ENCODE measurements at places on chromosomes 2 and 18. TPM values are rescaled to one million over a fixed set of nuclear protein-coding genes. Genes with fewer than 3 reads are reported as not detected.
A peak's percentile ranks its signal among the peaks of the same experiment; 100 is the strongest.

Gene TBR1
- not detected for total RNA-seq

Gene CCDC68
- total RNA-seq: 2.2 TPM

Gene ANKRD30B
- total RNA-seq: not detected

Gene PARD3B
- 7.0 TPM for total RNA-seq

Gene SGPP2
- total RNA-seq: 0.20 TPM

Gene POLR1A
- 45.2 TPM for total RNA-seq

Gene RALBP1
- 57.5 TPM for total RNA-seq

Gene RIT2
- not detected for total RNA-seq

DNA sequence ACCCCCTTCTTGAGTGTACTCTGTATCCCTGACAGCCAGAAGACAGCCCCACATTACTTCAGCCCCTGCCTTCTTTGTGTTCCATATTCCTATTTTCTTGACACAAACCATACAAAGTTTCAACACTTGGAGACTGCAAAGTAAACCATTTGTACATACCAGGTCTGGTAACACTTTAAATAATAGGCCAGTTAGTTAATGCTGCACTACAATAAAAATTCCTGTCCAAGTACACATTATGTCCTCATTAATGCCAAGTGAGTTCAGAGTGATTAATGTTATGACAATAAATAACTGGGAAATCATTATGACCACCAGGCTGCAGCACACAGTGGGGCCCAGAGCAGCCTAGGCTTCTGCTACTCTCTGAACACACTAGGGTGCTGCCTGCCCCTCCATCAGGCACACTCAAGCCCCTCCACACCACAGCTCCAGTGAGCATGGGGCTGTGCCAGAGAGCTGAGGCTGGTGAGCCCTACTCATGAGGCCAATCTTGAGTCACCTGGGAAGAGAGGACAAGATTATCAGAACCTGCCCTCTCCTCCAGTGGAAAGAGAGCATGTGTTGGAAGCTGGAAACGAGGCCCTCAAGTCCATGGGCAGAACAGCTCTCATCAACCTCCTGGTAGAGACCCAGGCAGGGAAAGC is 138.7 kb downstream of the TTC32 start:
- H3K4me1 ChIP-seq: peaks cover 8% of the 10 kb centered on the region
- H3K27me3 ChIP-seq: no peaks in the 10 kb centered on the region
- no peak overlapping the region for H3K4me3 ChIP-seq
- H3K36me3 ChIP-seq: no peaks in the 10 kb centered on the region

DNA sequence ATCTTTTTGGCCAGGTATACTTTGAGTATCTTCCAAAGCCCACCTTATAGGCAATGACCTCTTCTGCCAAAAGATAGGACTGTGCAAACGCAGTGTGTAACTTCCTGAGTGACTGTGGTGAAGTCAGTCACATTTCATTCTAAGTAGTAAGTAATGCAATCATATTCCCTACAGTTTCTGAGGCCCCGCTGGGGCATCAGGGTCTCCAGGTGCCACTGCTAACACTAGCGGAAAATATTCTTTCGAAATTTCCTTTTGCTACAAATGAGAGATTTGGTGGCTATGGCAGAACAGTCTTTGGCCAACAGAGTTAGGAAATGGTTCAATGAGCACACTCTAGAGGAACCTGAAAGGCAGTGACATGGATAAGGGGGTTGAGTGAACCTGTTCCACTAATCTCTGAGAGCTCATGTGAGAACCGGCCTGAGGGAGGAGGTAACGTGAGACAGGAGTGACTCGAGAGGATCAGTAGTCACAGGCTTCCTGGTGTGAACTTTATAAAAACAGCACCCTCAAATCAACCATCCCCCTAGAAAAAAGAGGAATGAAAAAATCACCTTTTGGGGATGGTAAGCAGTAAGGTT is 102.6 kb upstream of the LPIN2 start:
- no peak for DNase-seq
- no peak overlapping the region for H3K27ac ChIP-seq
- H3K27me3 ChIP-seq: no peaks in the 10 kb centered on the region

- no peaks in the 10 kb centered on the region for H3K4me1 ChIP-seq
- H3K27ac ChIP-seq: no peak overlapping the region
- no peak for DNase-seq
Measured at GRCh38 chr2:29334706-29335105, 219.5 kb downstream of the CLIP4 start.

GRCh38 chr2:240462073-240462706 is 26.7 kb downstream of the GPC1 start:
- H3K4me3 ChIP-seq: no peak overlapping the region
- H3K27me3 ChIP-seq: no peaks in the 10 kb centered on the region
- peaks cover 7% of the 10 kb centered on the region for H3K36me3 ChIP-seq
- H3K4me1 ChIP-seq: no peaks in the 10 kb centered on the region
- DNase-seq: no peak
- H3K27ac ChIP-seq: no peak overlapping the region

DNA sequence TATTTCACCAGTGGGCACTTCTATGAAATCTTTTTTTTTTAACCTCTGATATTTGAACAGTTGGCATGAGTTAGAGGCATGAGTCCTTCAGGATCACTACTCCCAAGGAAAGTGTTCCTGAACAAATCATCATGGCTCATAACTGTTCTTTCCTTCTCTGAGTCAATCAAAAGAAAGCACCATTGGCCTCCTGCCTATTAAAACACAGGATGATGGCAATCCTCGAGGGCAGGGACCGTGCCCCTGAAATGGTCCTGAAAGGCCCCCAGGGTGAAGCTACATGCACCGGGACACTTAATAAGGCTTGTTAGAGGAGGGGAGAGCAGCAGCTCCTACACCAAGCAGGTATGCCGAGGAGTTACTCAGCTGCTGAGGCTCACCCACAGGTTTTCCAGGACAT is 43.5 kb downstream of the SLC14A2 start:
- no peaks in the 10 kb centered on the region for H3K27me3 ChIP-seq
- H3K4me3 ChIP-seq: no peak overlapping the region

DNA sequence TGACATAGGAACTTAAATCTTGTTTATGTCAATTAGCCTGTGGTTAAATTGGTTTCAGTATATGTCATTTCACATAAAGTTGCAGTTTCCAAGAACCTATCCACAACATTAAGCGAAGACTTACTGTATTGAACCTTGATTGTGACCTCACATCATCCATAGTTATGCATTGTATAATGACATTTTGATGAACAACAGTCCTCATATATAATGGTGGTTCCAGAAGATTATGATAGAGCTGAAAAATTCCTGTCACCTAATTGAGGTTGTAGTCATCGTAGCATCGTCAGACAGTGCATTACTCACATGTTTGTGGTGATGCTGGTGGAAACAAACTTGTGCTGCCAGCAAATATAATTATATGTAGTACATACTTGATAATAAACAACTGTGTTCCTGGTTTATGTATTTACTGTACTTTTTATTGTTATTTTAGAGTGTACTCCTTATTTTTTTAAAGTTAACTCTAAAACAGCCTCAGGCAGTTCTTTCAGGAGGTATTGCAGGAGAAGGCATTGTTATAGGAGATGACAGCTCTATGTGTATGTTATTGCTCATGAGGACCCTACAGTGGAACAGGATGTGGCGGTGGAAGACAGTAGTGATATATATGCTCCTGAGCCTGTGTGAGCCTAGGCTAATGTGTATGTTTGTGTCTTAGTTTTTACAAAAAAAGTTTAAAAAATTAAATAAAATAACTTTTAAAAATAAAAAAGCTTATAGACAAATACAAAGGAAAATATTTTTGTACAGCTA is 56.6 kb downstream of the UBE2E3 start:
- no peak overlapping the region for H3K4me3 ChIP-seq
- DNase-seq: peak; percentile 85
- H3K27ac ChIP-seq: peak overlapping the region; percentile 70
- peaks cover 18% of the 10 kb centered on the region for H3K4me1 ChIP-seq
- no peaks in the 10 kb centered on the region for H3K36me3 ChIP-seq
- no peaks in the 10 kb centered on the region for H3K27me3 ChIP-seq

- no peaks in the 10 kb centered on the region for H3K27me3 ChIP-seq
- peak; percentile 82 for DNase-seq
- H3K36me3 ChIP-seq: no peaks in the 10 kb centered on the region
- no peaks in the 10 kb centered on the region for H3K4me1 ChIP-seq
- no peak overlapping the region for H3K4me3 ChIP-seq
Measured at GRCh38 chr2:226524381-226524843, 275.2 kb downstream of the IRS1 start.

DNA sequence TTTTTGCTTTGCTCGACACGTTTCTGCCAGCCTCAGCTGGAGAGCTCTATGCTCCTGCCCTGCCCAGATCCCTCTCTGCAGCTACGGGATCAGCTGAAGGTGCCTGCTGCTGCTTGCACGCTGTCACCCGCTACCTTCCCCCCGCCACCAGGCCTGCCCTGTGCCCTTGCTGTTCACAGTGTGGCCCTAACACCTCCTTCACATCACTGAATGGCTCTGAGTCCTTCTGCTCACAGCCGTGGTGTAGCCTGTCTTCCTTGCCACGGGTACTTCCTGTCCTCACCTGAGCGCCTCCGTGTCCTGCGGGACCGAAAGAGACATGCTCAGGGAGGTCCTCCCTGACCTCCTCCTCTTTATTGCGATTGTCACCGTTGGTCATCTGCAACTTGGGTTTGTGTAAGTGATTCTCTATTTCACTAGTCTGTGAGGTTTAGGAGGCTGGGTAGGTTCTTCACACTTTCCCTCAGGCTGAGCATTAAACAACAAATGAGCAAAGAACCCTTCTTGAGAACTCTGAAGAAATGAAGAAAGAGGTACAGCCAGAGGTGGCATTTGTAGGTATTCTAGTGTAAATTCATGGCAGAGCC is 127.5 kb downstream of the NCK2 start:
- H3K36me3 ChIP-seq: no peaks in the 10 kb centered on the region
- DNase-seq: no peak
- no peak overlapping the region for H3K27ac ChIP-seq
- H3K27me3 ChIP-seq: no peaks in the 10 kb centered on the region

- no peaks in the 10 kb centered on the region for H3K27me3 ChIP-seq
- H3K4me1 ChIP-seq: no peaks in the 10 kb centered on the region
- H3K36me3 ChIP-seq: peaks cover 7% of the 10 kb centered on the region
- H3K27ac ChIP-seq: no peak overlapping the region
Measured at GRCh38 chr18:54203914-54204313, 20.6 kb downstream of the MBD2 start.

- no peak overlapping the region for H3K27ac ChIP-seq
- H3K36me3 ChIP-seq: no peaks in the 10 kb centered on the region
- no peak overlapping the region for H3K4me3 ChIP-seq
Measured at GRCh38 chr2:117523711-117524238, 290.7 kb upstream of the DDX18 start.

DNA sequence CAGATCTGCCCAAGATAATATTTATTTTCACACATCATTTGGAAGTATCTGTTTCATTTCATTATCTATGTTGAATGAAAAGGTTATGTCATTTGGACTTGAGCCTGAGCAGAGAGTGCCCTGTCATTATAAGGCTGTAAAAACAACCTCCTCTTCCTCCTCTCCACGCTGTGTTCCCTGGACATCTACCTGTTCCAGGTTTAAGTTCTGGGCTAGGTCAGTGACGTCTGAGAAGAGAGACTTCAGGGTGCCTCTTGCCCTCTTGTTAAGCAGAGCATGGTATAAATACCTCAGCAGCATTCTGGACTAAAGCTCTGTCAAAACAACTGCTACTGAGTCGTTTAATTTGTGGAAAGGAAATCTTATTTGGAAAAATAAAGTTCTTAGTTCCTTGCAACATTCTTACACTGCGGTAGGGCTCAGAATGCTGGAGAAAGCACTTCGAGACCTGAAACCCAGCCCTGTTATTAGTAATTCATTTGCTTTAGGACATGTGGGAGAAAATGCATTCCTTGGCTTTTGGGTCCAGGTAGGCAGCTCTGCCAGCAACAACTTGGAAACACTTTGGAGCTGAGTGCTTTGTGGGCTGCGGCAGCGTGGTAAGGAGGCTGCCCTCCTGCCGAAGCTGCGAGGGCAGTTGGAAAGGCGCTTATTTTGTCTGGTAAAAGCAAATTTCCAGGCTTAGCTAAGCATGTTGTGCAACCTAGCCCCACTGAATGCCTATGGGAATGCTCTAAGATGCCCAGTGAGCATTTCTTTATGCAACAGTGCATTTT is 91.8 kb upstream of the NEDD4L start:
- H3K27me3 ChIP-seq: peaks cover 5% of the 10 kb centered on the region
- H3K4me1 ChIP-seq: no peaks in the 10 kb centered on the region
- H3K27ac ChIP-seq: no peak overlapping the region
- no peaks in the 10 kb centered on the region for H3K36me3 ChIP-seq
- DNase-seq: no peak

- H3K4me3 ChIP-seq: no peak overlapping the region
- H3K27ac ChIP-seq: no peak overlapping the region
- no peak for DNase-seq
Measured at GRCh38 chr2:91748902-91749301, 3057.4 kb downstream of the RPIA start.

DNA sequence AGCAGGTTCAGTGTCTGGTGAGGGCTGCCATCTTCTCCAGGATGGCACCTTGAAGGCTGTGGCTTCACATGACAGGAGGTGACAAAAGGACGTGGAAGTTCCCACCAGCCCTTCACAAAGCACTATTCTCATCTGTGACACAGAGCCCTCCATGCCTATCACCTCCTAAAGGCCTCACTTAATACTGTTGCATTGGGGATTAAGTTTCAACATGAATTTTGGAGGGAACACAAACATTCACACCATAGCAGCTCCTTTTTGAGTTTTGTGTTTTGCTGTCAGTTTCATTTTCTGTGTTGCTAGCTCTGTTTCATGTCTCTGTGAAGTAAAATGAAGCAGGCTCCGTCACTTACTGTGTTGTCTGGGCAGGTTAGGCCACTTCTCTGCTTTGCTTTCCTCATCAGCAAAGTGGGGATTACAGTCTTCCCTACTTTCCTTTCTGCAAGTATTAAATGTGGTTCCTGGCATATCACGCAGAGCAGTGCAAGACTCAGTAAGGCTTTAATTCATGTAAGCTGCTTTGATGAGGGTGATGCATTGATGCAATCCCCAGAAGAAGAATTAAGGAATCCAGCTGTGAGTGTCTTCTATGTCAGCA is 31.6 kb downstream of the LIMS1 start:
- no peak overlapping the region for H3K4me3 ChIP-seq
- no peaks in the 10 kb centered on the region for H3K27me3 ChIP-seq
- no peak overlapping the region for H3K27ac ChIP-seq
- peaks cover 10% of the 10 kb centered on the region for H3K4me1 ChIP-seq

DNA sequence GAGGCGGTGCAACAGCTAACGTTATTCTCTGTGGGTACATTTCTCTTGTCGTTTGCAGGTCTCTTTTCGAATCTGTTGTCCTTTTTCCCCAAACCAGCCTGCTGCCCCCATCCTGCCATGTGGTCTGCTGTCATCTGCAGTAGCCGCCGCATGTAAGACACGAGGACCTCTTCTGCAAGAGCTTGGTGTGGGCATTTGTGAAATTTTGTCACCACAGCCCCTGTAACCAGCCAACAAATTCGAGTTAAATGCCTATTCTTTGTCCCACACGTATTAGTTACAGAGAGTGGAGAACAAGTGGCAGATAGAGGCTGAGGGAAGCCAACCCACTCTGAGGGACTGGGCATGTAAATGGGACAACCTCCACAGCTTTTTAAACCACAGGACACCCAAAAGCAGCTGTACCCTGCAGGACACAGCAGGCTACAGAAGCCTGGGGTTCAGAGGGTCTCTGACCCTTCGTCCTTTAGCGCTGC is 35.0 kb downstream of the ITGA6 start:
- H3K36me3 ChIP-seq: no peaks in the 10 kb centered on the region
- no peak overlapping the region for H3K27ac ChIP-seq
- no peak overlapping the region for H3K4me3 ChIP-seq
- no peak for DNase-seq
- H3K4me1 ChIP-seq: peaks cover 4% of the 10 kb centered on the region
- H3K27me3 ChIP-seq: no peaks in the 10 kb centered on the region

- H3K4me1 ChIP-seq: peaks cover 4% of the 10 kb centered on the region
- H3K27me3 ChIP-seq: no peaks in the 10 kb centered on the region
- no peak overlapping the region for H3K4me3 ChIP-seq
- no peak overlapping the region for H3K27ac ChIP-seq
Measured at GRCh38 chr2:151297882-151298281, 8.4 kb upstream of the NMI start.
